ENCODE measurements at places on chromosomes 11 and 22.

DNA sequence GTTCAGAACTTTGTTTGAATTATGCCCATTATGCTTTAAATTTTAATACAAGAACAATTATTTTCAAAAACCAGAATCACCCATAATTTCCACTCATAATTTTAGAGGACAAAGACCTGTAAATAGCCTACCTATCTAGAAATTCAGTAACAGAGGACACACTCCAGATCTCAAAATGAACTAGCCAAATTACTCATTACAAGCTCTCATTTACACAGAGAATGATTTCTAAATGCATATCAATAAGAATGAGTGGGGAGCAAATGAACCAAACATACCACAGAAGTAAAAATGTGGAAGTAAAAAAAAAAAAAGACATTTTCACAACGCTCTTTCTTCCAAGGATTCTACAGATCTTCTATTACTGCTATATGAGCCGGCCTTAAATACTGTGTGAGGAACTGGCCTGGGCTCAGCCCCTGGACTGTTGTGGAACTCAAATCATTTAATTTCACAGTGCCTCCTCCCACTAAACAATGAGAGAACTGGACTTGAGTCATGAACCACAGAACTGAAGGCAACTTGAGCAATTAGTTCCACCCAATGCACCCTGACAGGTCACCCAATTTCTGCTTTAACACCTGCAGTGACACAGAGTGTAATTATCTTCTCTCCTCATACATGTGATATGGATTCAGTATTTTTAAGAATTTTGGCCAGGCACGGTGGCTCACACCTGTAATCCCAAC is 8.0 kb downstream of the MRTFA start:
- DNase-seq = no peak

DNA sequence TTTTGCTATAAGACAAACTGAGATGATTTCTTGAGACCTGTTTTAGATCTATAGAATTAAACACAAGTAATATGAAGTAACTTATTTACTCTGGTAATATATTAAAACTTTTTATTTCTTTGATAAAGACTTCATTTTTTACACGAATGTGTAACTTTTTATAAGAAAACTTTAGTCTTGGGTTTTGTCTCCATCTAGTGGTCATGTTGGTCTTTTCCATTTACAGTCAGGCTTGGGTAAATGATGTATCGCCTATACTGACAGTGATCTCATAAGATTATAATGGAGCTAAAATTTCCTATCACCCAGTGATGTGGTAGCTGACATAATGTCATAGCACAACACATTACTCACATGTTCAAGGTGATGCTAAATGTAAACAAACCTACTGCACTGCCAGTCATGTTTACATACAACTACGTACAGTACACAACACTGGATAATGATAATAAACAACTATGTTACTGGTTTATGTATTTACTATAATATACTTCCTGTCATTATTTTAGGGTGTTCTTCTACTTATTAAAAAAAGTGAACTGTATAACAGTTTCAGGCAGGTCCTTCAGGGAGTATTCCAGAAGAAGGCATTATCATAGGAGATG is 7.5 kb upstream of the C11orf97 start:
- DNase-seq = peak; percentile 92

DNA sequence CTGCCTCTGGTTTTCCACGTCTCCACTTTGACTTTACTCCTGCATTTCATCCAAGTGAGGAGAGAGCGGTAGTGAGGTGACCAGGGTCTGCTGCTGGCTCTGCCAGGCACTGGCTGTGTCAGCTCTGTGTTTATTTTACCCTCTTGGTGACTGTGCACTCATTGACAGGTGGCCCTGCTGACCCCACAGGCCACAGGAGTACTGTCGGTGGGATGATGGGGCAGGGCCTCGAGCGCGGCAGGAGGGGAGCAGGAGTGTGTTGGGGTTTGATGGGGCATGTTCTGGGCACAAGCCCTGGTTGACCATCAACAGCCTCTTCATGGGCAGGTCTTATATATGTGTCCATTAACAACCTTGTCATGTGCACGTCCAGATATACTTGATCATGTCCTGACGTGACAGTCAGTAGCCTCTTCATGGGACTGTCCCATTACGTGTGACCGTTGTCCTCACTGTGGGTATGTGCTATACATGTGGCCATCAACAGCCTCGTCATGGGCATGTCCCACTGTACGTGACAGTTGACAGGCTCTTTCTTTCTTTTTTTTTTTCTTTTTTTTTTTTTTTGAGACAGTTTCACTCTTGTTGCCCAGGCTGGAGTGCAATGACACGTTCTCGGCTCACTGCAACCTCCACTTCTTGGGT is 31.4 kb upstream of the ACR start:
- no peak for DNase-seq

- DNase-seq = peak; percentile 94
These were observed 58.3 kb downstream of the MYH9 start for GRCh38 chr22:36329254-36330078.

GRCh38 chr11:72039031-72039855 is 40.5 kb downstream of the IL18BP start:
- DNase-seq = no peak

GRCh38 chr22:48137640-48138039 is 1375.2 kb downstream of the TBC1D22A start:
- DNase-seq = no peak

DNA sequence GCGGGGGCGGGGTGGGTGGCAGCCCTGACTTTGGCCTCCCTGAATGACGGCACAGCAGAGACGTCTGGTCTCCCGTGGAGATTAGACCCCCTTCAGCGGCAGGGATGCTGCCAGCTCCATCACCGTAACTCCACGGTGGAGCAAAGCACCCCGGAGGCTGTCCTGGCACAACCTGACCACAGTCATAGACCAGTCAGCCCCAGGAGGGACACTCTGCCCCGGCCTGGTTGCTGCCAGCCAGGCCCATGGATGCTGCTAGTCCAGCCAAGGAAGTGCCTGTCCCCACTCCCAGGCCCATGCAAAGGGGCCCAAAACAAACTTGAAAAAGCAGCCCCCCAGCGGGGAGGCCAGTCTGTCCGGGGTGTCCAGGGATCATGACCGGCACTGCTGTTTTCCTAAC is 11.5 kb upstream of the ANO1 start:
- DNase-seq = no peak

- DNase-seq = no peak
These were observed 620 bp downstream of the EFEMP2 start for GRCh38 chr11:65871811-65872548.

DNA sequence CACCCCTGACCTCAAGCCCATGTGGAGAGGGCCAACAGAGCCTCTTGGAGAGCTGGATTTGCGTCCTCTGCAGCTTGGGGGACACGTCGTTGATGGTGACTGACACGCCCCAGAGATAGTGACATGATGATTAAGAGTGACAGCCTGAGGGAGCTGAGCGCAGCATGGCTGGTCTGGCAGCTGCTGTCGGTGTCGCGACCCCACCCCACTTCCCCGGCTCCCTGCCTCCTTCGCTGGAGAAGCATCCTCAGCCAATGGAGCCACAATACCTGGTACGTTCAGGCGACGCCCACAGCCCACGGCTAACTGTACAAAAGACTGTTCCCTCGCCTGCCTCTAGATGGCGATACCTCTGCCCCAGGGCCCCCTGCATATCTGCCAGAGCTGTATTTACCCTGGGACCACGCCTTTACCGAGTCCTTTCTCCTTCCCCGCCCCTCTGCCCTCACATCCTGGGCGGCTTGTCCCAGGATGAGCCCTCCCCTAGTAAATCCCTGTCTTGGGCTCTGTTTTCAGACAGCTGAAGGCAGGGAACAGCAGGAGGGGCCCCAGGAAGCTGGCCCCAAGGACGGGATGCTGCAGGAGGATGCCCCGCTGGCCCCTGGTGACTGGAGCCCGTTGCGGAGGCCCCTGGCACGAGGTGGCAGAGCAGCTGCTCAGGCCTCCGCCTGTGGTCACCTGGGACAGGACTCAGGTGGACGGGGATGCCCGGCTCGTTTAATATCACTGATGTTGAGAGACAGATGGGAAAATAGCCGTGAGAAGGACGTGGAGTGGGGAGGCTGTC is 90.6 kb downstream of the RPS6KA4 start:
- peak; percentile 54 for DNase-seq

- no peak for DNase-seq
These were observed 55.9 kb downstream of the ENDOD1 start for GRCh38 chr11:95145430-95146060.

DNA sequence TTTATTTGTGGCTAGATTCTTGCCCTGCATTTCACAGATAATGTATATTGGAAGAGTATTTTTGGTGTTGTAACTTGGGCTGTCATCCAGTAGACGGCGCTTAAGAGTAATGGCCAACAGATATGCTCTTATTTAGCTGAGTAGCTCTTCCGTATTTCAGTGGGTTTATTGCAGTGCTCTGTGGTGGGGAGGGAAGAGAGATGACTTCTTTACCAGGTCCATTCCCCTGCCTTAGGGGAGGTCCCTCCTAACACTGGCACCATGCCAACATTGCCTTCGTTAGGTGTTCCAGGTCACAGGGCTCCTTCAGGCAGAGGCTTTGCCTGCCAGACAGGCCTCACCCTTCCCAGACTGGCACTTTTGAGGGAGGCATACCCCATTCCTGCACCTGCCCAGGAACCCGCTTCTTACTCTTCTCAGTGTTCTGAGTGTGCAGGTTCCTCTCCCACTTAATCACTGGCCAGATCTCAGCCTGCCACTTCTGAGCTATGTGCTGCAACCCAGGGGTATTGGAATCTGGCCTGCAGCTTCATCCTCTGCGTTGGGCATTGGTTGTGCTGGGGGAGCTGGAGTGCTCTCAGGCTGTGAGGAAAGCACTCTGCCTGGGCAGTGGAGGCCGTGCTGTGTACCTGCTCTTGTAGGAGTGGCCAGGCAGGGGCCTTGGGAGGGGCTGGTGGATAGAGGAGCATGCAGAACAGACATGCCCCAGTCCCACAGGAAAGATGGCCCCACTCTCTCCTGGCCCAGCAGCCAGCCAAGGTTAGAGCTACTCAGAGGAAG is 29.4 kb upstream of the SLN start:
- DNase-seq = no peak

GRCh38 chr22:24232725-24233124 is 12.2 kb downstream of the GGT5 start:
- no peak for DNase-seq

GRCh38 chr11:62245271-62245753 is 3.3 kb downstream of the SCGB1D2 start:
- DNase-seq = no peak

DNA sequence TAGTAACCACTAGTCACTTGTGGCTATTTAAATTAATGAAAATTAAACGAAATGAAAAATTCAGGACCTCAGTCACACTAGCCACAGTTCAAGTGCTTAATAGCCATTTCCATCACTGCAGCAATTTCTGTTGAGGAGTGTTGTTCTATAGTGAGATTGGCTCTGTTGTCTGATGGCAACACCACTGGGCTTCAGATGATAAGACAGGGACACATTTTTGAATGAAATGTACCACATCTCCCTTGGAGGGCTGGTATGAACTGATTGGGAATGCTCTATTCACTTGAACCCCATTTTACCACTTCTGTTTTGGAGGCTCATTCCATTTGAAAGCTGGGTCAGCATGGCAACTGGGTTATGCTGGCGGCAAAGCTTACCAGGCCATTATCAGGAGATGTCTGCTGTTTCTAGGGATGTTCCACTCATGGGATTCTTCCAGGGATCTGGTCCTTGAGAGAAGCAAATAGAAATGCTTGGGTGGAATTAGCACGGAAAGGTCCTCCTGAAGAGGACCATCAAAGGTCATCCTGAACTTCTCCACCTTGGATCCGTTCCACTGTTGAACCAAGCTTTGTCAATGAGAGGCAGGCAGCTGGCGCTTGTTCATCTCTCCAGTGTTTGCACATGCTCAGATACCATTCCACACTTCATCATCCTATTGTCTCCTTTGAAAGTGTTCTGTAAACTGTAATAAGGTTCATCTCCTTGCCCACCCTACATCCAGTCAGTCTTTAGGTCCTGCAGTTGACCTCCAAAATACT is 7.6 kb downstream of the AMOTL1 start:
- no peak for DNase-seq

DNA sequence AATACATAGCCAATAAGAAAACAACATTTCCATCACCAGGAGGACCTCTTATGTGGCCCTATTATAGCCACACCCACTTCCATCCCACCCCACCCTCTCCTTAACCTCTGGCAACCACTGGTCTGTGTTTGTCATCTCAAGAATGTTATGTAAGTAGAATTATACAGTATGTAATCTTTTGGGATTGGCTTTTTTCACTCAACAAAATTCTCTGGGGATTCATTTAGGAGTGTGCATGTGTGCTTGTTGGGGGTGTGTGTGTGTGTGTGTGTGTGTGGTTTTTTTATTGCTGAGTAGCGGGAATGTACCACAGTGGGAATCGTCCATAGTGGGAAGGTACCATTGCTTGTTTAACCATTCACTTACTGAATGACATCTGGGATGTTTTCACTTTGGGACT is 5.2 kb downstream of the KCNJ5 start:
- DNase-seq = no peak

- no peak for DNase-seq
These were observed 76.5 kb upstream of the SYT13 start for GRCh38 chr11:45362636-45363035.

DNA sequence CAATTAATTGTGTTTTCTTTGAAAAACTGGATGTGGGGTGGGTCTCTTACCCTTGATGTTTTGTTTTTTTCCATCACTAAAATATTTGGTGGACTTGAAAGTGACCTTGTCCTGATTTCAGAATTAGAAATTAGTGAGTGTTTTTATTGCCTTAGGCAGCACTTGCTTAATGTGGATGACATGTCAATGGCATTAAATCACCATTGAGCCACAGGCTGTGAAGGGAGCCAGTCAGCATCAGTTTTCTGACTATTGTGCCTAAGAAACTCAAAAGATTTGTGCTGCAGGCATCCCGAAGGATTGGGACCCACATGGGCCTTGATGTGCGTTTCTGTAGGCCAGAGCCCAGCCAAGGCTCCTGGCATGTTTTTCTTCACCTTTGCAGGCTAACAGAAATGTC is 53.8 kb downstream of the SWAP70 start:
- no peak for DNase-seq

GRCh38 chr11:5505363-5506048 is 4.3 kb downstream of the UBQLN3 start:
- no peak for DNase-seq

GRCh38 chr22:44309647-44310046 is 3.1 kb downstream of the SHISAL1 start:
- DNase-seq = no peak

DNA sequence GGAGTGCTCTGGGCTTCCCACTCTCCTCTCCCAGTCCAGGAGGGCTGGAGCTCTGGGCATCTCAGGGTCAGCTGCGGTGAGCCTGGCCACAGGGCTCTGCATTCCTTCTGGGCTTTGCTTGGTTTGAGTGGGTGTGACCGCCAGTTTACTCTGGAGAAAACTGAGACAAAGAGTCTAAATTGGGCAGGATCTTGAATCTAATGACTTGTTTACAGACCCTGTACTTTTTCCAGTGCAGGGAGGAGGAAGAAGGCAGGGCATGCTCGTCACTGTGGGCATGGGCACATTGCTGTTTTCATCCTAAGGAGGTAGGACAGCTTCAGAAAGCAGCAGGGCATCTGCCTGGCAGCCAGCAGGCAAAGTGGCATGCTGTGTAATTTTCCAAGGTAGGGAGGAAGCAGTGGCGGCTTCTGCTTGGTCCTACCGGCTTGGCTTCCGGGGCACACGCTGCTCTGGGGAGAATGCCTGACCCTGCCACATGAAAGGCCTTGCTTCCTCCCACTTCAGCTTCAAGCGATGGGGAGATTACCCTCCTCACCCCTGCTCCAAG is 22.9 kb downstream of the FLI1 start:
- no peak for DNase-seq

GRCh38 chr11:63007920-63008319 is 7.7 kb downstream of the SLC22A8 start:
- DNase-seq = no peak

- no peak for DNase-seq
These were observed 237.8 kb downstream of the GRIK4 start for GRCh38 chr11:120749395-120749794.

- no peak for DNase-seq
These were observed 61.8 kb upstream of the CRTAM start for GRCh38 chr11:122776546-122776945.
